CD4-positive, alpha-beta T cell treated with Interferon gamma for 1 hour (primary cell): ENCODE measurements at places on chromosomes 1 and 21.

DNA sequence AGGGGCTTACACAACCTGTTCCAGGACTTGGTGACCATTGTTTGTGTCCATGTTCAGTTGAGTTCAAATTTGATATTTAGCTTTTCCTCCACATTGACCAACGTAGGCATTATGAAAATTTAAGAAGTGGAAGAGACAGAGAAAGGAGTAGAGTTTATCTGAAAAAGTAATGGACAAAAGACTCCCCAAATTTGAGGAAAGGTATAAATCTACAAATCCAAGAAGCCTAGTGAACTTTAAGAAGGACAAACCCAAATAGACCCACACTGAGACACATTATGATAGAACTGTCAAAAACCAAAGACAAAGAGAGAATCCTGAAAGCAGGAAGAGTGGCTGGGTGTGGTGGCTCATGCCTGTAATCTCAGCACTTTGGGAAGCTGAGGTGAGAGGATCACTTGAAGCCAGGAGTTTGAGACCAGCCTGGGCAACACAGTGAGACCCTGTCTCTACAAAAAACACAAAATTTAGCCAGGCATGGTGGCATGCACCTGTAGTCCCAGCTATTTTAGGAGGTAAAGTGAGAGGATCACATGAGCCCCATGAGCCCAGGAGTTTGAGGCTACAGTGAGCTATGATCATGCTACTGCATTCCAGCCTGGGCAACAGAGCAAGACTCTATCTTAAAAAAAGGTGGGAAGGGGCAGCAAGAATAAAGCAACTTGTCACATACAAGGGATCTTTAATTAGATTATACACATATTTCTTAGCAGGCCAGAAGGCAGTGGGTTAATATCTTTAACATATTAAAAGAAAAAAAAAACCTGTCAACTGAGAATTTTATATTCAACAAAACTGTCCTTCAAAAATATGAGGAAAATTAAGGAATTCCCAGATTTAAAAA is 41.0 kb upstream of the ERO1B start:
- DNase-seq: no peak

- DNase-seq: no peak
Observed at GRCh38 chr1:233707153-233707879, 93.4 kb downstream of the KCNK1 start.

DNA sequence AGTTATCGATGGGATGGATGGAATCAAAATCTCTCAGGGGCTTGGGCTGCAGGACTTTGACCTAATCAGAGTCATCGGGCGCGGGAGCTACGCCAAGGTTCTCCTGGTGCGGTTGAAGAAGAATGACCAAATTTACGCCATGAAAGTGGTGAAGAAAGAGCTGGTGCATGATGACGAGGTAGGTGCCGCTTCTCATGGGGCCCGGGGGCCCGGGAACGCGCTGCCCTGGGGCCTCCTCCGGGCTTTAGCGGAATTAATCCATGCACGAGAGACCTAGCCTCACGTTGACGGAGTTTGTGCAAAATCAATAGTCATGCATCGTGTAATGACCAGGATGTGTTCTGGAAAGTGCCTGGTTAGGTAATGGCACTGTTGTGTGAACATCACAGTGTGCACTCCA is 43.8 kb downstream of the FAAP20 start:
- no peak for DNase-seq

DNA sequence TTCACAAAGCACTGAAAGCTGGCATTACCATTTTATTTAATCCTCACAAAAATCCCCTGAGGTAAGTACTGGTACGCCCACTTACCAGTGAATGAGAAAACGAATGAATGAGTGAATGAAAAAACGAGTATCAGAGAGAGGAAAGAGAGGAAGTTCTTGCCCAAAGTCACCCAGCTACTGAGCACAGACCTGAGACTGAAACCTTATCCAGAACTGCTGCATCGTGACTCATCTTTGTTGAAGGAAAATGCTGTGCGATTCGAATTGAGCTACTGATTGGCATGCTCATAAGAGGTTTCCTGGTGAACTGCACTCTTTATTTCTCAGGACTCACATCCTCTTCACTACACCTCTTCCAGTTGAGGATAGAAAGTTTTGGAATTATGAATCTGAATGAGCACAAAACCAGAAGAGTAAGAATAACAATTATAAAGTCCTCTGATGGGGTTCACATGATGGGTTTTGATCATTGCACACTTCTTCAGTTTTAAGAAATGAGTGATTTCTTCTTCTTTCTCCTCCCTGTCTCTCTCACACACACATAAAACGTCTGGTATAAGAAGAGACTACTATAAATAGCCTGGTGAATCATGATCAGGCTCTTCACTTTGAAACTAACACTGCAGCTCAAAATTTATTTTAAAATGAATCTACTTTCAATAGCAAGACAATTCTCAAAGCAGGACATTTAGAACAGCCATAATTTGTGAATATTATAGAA is 32.1 kb downstream of the IL12RB2 start:
- no peak for DNase-seq

DNA sequence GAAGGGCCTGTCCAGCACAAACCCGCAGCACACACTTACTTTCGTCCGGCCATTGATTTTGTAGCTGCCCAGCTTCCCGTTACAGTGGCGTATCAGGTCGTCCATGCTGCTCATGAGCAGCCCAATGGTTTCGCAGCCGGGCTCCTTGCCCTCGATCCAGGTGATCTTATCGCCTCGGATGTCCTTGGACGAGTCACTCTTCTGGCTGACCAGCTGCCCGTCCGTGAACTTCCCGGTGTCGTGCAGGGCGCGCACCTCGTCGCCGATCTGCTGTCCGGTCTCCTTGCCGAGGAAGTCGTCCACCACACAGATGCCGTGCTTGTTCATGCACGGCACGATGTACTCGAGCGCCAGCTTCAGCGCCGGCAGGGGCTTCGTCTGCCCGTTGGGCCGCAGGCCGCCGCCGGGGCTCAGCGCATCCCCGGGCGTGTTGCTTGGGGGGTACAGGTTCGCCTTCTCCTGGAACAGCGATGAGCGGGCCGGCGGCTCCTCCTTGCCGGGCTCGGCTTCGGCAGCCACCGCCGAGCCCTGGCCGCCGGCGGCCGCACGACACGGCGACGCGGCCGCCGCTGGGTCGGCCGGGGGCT is 1.0 kb downstream of the EGLN1 start:
- peak; percentile 16 for DNase-seq

DNA sequence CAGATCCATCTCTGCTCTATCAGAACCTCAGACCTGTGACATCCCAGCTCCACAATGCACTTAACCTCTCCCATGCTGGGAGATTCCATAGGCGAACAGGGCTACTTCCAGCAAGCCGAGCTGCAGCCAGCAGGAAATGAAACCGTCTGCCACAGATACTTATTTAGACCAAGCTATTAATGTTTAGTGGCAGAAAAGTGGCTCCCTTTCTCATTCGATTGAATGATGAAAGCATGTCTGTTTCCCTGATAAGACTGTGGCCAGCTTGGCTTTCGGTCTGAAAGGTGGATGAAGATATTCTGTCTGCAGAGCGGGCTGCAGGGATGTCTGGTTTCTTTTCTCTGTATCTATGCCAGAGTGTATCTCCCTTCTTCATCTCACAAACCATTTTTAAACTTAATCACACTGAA is 146.4 kb downstream of the GREM2 start:
- DNase-seq: no peak

- DNase-seq: no peak
Observed at GRCh38 chr21:25733859-25734653, 648 bp downstream of the ATP5PF start.

DNA sequence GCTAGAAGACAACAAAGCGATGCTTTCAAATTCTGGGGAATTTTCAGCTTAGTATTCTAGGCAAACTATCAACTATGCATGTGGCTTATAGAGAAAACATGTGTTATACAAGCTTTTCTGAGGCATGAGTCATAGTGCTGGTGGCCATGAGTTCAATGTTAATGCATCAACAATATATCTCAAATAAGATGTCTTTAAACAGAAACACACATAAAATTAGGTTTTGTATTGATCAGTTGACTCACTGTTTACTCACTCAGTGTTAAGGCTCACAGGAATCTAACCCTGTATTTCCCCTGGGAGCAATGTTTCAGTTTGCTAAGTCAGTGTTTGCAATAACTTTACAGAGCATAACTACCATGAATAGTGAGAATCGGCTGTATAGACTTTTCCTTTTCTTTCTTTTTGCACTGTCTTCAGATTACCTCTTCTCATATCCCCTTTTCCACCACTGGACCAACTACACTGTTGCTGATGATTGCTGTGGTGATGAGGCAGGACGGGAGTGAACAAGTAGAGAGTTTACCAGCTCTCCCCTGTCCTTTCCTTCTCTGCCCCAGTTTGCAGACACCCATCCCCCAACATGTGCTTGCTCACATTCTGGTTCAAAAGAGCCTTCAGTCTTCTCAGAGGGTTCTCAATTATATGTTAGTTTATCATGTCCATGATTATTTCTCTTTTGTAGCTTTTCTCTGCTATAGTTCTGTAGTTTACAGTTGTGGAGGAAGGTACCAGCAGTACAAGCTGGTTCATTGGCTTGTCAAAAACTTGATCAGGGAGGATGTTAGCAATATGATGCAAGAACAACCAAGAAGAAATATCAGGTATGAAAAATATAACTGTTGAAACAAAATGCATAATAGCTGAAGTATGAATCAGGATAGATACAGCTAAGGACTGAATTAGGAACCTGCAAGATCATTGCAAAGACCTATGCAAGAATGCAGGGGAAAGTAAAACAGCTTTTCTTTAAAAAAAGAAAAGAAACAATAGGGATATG is 23.9 kb downstream of the CD2 start:
- no peak for DNase-seq

GRCh38 chr1:79726911-79727310 is 720.4 kb upstream of the ADGRL4 start:
- no peak for DNase-seq

DNA sequence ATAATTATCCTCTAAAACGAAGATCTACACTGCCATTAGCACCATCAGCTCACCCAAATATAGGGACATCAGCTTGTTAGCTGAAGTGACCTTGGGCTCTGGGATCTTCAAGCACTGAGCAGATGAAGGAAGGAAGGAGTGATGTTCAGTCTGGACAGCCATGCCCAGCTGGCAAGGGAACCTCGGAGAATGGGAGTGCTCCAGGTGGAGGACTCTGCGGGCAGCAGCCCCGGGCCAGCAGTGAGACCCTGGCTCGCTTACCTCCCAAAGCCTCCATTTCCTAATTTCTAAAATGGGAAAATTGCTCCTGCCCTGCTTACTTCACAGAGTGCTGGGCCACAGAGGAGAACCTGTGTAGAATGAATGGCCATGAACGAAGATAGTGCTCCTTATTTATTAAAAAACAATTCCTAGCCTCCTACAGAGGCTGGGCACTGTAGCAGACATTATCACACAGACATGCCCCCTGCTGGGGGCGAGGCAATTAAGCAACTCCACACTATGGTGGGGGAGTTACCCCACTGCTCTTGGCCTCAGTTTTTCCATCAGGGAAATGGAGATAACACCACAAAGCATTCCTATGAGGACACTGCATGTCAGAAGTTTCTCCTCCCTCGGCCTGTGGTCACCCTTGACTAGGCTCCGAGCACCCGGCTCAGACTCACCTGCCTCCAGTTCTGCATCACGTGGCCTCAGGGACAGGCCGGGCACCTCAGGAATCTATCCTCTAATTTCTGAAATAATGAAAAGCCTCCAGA is 117.6 kb downstream of the KCNN3 start:
- no peak for DNase-seq
